Fibroblast of skin of back (primary cell): ENCODE measurements at places on chromosomes 5 and 9.

DNA sequence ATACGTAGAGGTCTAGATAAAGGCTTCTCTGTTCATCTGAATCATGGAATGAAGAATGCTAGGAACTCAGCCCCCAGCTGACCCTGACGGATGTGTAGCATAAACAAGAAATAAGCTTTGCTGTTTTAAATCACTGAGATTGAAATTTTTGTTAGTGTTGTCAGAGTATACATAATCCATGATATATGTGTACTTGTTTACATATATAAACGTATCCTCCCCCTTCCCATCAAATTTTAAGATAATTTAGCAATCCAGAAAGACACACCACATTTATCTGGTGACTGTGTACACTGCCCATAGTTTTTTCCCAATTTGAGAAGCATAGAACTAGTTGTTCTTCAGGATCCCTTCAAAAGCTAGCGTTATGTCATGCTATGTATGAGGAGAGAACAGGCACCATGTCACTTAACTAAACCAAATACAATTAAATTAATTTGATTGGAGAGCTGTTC is 80.8 kb upstream of the OSMR start:
- DNase-seq: peak; percentile 42

DNA sequence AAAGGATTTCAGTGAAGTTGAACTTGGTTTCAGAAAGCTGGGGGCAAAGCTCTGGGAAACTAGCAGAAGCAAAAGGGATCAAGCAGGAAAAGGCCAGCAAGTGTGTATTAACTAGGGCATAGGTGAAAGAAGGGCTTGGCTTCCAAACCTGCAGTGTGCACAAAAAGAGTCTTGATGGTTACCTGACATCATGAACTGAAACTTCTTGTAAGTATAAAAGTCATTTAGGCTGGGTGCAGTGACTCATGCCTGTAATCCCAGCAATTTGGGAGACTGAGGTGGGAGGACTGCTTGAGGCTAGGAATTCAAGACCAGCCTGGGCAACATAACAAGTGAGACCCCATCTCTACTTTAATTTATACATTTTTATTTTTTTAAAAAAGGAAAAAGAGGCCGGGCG is 216.4 kb downstream of the EPB41L4A start:
- no peak for DNase-seq

DNA sequence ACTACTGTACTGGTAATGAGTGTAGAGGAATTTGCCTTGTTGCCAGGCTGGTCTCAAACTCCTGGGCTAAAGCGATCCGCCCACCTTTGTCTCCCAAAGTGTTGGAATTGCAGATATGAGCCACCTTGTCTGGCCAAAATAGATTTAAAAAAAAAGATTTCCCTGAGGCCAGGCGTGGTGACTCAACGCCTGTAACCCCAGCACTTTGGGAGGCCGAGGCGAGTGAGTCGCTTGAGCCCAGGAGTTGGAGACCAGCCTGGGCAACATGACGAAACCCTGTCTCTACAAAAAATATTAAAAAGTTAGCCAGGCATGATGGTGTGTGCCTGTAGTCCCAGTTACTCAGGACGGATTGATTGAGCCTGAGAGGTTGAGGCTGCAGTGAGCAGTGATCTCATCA is 62.5 kb downstream of the IPO11 start:
- DNase-seq: peak; percentile 78

- no peak for DNase-seq
Observed at GRCh38 chr5:176447591-176447977, 601 bp upstream of the FAF2 start.

- no peak for DNase-seq
Observed at GRCh38 chr5:74021126-74021525, 395.1 kb downstream of the ARHGEF28 start.

- no peak for DNase-seq
Observed at GRCh38 chr5:35785601-35786085, 71.0 kb upstream of the IL7R start.

- no peak for DNase-seq
Observed at GRCh38 chr5:134430001-134430569, 18.4 kb upstream of the CDKN2AIPNL start.

GRCh38 chr9:87479801-87480201 is 17.9 kb upstream of the DAPK1 start:
- DNase-seq: peak; percentile 21

- DNase-seq: no peak
Observed at GRCh38 chr5:76177978-76178377, 94.8 kb downstream of the SV2C start.

- peak; percentile 39 for DNase-seq
Observed at GRCh38 chr9:19946441-19947109, 157.7 kb upstream of the SLC24A2 start.
